Activated CD8-positive, alpha-beta memory T cell treated with anti-CD3 and anti-CD28 coated beads for 24 hours (primary cell): ENCODE measurements at places on chromosomes 2 and 18.

- no peak for DNase-seq
Observed at GRCh38 chr2:148877403-148877740, 2.3 kb downstream of the KIF5C start.

DNA sequence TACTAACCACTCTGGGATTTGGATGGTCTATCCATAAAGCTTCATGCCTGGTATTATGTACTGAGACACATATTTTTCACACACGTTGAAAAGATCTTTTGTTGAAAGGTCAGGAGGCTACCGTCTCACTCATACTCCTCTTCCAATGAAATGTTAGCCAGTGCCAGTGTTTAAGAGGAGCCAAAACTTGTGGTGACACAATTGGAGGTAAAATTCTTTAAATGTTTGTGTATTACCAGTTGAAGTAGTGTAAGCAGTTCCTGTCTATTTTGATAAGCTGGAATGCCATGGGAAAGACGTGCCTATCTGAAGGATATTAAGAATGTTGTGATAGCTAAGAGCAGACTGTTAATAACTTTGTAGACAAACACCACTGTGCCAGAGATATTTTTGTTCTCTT, 32.1 kb downstream of the MARCHF7 start:
- no peak for DNase-seq

DNA sequence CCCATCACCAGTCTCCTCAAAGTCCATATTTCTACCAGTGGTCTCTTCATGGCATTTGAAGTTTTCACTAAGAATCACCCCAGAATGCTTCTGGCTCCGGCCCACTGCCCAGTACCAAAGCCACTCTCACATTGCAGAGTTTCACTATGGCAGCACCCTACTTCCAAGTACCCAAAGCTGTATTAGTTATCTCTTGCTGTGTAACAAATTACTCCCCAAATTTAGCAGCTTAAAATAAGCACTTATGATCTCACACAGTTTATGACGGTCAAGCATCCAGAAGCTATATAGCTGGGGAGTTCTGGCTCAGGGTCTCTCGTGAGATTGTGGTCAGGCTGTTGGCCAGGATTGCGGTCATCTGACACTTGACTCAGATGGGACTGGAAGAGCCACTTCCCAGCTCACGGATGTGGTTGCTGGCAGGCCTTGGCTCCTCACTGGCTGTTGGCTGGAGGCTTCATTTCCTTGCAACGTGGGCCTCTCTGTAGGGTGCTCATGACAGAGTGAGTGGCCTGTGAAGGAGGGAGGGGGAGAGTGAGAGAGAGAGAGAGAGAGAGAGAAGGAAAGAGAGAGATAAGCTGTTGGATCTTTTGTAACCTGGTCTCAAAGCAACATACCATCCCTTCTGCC, 189.5 kb downstream of the CTIF start:
- DNase-seq, result no peak

DNA sequence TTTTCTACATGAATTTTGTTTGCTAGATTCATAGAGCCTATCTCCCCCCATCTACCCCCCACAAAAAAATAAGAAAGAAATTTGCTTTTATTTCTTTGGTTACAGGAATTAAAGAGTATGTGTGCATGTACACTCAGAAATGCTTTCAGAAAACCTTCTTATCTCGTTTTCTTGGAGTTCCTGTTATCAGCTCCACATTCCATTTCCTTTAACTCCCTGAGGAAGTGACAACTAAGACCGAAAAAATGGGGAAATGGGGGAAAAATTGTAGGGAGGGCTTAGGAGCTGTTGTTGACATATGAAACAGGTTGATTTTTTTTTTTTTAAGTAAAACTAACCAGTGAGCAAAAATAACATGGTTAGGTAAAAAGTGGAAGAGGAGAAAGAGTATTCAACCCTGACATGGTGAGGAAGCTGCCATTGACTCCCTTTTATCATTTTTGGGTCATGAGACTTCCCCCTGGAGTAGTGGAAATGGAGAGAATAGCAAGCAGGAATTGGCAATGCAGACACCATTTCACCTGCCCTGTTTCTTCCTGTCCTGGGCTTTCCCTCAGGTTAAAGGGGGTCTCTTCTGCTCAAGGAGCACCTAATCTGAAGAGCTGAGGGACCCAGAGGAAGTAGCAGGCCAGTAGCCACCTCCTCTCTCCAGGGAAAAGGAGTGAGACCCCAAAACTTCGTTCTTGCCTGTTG, 93.5 kb downstream of the OSBPL6 start:
- no peak for DNase-seq
